Mesothelial cell of epicardium (in vitro differentiated cells): ENCODE measurements at places on chromosomes 1 and 21. TPM values are rescaled to one million over a fixed set of nuclear protein-coding genes. Genes with fewer than 3 reads are reported as not detected.
A peak's percentile ranks its signal among the peaks of the same experiment; 100 is the strongest.

GRCh38 chr1:116841569-116842344, 68.0 kb upstream of the PTGFRN start:
- no peak for DNase-seq

The SH2D5 gene
- total RNA-seq, result 0.45 to 0.90 TPM (median 0.49 TPM) in 3 replicates

GRCh38 chr21:19461481-19462205, 1058.1 kb upstream of the TMPRSS15 start:
- DNase-seq, result no peak

GRCh38 chr1:67749844-67750690, 65.1 kb downstream of the GADD45A start:
- DNase-seq, result no peak

The STRIP1 gene
- total RNA-seq, result 93.8 to 99.2 TPM (median 96.0 TPM) in 3 replicates

The ADAMTS1 gene
- 67.8 to 77.6 TPM (median 72.7 TPM) in 3 replicates for total RNA-seq

DNA sequence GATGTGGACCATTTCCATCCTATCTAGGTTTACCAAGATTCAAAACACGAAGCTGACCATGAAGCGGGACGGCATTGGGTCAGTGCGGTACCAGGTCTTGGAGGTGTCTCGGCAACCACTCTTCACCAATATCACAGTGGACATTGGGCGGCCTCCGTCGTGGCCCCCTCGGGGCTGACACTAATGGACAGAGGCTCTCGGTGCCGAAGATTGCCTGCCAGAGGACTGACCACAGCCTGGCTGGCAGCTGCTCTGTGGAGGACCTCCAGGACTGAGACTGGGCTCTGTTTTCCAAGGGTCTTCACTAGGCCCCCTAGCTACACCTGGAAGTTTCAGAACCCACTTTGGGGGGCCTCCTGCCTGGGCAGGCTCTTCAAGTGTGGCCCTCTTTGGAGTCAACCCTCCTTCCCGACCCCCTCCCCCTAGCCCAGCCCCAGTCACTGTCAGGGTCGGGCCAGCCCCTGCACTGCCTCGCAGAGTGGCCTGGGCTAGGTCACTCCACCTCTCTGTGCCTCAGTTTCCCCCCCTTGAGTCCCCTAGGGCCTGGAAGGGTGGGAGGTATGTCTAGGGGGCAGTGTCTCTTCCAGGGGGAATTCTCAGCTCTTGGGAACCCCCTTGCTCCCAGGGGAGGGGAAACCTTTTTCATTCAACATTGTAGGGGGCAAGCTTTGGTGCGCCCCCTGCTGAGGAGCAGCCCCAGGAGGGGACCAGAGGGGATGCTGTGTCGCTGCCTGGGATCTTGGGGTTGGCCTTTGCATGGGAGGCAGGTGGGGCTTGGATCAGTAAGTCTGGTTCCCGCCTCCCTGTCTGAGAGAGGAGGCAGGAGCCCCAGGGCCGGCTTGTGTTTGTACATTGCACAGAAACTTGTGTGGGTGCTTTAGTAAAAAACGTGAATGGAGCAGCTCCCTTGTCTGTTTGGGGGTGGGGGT, 864 bp upstream of the CCDC24 start:
- no peak for DNase-seq

The SEMA6C gene
- 14.9 to 15.0 TPM (median 14.9 TPM) in 3 replicates for total RNA-seq

DNA sequence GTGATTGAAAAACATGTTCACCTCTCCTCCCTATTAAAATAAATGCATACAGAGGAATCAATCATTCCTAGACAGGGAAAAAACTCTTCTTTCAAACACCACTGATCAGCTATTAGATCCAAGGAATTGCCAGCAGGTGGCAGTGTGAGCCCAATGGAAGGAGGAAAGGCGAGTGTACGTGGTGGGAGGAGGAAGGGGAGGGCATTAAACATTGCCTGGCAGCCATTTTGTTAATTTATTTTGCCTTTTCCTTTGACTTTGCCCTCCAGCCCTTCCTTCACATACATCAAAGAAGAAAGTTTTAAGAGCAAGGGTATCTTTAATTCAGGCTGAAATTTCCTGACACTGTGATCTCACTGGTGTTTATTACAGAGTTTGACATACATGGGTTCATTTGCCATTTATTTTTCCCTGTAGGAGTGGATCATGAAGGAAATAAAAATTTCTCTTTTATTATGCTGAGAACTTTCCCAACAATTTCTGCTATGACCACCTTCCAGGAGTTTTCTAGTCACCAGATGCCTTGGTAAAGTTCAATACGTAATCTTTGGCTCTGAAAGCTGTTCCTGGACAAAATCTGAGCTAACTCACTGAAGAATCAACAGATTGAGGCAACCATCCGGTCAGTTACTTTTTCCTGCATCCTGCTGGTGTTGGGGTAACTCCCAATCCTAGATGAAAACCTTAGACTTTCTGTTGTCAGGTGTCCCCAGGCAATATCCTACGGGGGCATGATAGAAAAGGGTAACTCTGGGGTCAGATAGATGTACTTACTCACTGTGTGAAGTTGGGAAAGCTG, 1.9 kb upstream of the GNAI3 start:
- peak; percentile 88 for DNase-seq

The TCP10L gene
- total RNA-seq, result 1.4 to 1.6 TPM (median 1.5 TPM) in 3 replicates

- DNase-seq, result peak; percentile 81
Measured at GRCh38 chr1:1427106-1427819, 6.2 kb upstream of the ANKRD65 start.

- no peak for DNase-seq
Measured at GRCh38 chr21:32413697-32414578, 1.4 kb downstream of the EVA1C start.

DNA sequence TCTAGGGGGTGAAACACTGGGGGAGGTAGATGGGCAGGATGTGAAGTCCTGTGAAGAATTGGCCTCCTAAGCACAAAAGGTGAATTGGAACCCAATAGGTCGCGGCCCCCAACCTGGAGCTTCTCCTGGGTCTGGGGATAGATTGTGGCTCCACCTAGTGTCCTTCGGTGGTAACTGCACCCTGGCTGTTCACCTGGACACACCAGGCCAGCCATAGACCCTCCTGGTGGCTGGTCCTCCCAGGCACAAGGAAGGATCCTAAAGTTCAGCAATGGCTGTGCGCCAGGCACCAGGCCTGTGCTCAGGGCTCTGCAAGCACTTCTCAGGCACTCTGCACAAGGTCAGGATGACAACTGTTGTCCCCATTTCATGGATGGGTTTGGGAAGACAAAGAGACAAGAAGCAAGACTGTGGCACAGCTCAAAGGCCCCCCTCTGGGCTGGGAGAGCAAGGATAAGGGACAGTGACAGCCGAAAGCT, 13.5 kb downstream of the ESPN start:
- DNase-seq, result peak; percentile 81

The CR1L gene
- total RNA-seq, result not detected in 3 replicates

DNA sequence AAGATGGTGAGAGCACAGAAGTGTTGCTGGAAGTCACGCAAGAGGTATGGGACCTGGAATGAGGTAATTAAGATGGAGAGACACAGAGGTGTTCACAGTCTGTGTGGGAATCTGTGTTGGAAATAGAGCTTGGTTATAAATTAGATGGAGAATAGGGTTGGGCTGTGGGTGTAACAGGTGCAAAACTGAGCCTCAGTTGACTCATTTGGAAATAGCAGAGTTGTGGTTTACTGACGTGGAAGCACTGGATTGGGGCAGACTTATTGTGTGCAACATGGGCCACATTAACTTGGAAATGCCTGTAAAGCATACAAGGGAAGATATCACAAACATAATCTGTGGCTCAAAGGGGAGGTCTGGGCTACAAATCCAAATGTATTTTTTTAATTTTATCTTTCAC, 13.0 kb downstream of the CAMSAP2 start:
- DNase-seq, result no peak

The TPTE gene
- total RNA-seq, result not detected in 3 replicates

The ABL2 gene
- total RNA-seq, result 22.5 to 23.7 TPM (median 22.7 TPM) in 3 replicates

DNA sequence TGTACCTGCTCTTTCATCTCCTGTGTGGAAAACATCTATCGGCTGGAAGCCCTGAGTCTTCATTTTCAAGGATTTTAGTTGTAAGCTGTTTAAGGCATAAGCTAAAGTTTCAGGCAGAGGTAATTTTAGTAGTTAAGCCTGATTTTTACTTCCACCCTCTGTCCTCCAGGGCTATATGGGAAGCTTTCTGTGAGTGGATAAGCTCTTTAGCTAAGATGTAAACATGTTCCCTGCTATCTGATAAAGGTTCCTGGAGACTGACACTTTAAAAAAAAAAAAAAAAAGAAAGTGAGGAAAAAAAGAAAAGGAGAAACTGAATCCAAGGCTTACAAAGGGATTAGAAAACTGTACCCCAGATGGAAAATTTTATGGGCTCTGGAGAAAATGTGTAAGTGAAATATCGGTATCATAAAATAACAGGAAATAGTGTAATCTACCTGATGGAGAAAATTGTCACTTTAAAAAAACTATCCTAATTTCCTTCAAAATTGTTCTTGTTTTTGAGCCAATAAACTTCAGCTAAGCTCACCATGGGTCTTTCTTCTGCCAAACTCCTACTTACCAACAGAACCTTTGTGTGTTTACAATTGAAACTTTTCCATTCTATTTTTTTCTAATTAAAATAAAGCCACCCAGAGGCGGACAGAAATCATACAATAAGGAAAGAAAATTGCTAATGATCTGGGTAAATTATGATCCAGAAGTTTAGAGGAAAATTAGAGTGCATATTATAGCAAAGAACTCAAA, 180.5 kb downstream of the TGFB2 start:
- no peak for DNase-seq

The CA6 gene
- total RNA-seq, result not detected in 3 replicates

DNA sequence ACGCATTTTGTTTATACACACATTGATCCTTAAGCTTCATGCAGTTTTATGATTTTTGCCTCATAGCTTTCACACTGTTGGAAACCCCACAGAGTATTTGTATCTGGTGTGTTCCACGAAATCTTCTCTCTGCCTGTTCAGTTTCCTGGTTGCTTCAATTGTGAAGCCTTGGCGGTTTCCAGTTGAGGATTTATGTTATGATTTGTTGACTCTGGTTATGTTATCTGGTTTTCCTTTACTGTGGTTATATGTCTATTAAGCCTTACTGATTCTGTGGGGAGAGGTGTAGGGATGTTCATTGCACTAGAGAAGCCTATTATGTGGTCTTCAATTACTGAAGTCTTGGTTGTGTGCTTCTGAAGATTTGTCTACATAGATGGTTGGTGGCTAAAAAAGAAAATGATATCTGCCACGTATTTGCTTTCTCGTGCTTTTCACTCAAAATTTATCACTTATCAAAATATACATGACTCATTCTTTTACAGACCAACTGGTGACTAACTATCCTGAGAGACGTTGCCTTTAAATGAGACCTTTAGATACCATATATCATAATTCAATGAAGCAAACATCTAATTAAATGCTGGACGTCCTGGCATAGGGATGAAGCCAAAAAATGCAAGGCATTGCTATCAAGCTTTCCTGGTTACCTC, 488.0 kb upstream of the B3GALT2 start:
- DNase-seq, result no peak

The SLC2A5 gene
- 0.07 to 0.13 TPM (median 0.11 TPM) in 3 replicates for total RNA-seq

The PLA2G2F gene
- not detected in 3 replicates for total RNA-seq

The KCNJ6 gene
- 0.02 TPM in 2 of 3 replicates, not detected in the other for total RNA-seq

The VTCN1 gene
- 27.6 to 28.3 TPM (median 27.9 TPM) in 3 replicates for total RNA-seq

- no peak for DNase-seq
Measured at GRCh38 chr21:31887391-31887841, 14.6 kb downstream of the HUNK start.

The ESPN gene
- total RNA-seq, result 1.2 to 1.6 TPM (median 1.4 TPM) in 3 replicates

The RGS5 gene
- total RNA-seq, result 209 to 263 TPM (median 218 TPM) in 3 replicates

- DNase-seq, result no peak
Measured at GRCh38 chr1:68623700-68624099, 126.8 kb upstream of the DEPDC1 start.

GRCh38 chr21:32137266-32137665, 141.6 kb downstream of the MIS18A start:
- no peak for DNase-seq

The KLHDC7A gene
- total RNA-seq, result 0.04 to 0.11 TPM (median 0.05 TPM) in 3 replicates

The HMGCS2 gene
- 0.47 to 1.4 TPM (median 0.51 TPM) in 3 replicates for total RNA-seq

The LRRC39 gene
- 1.7 to 2.0 TPM (median 1.9 TPM) in 3 replicates for total RNA-seq
